ENCODE measurements at places on chromosomes 3 and 15.

DNA sequence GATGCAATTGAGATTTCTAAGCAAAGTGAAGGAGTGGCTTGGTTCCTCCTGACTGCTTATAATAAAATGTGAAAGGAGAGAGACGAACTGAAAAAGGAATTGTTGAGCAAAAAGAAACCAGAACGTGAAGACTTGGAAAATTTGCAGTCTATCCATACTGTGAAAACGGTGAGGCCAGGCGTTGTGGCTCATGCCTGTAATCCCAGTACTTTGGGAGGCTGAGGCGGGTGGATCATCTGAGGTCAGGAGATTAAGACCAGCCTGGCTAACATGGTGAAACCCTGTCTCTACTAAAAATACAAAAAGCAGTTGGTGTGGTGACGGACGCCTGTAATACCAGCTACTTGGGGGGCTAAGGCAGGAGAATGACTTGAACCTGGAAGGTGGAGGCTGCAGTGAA lies 56.7 kb upstream of the TSPAN3 start:
- H3K4me1 ChIP-seq = peaks cover 5% of the 10 kb centered on the region
- no peak overlapping the region for H3K27ac ChIP-seq
- DNase-seq = no peak

DNA sequence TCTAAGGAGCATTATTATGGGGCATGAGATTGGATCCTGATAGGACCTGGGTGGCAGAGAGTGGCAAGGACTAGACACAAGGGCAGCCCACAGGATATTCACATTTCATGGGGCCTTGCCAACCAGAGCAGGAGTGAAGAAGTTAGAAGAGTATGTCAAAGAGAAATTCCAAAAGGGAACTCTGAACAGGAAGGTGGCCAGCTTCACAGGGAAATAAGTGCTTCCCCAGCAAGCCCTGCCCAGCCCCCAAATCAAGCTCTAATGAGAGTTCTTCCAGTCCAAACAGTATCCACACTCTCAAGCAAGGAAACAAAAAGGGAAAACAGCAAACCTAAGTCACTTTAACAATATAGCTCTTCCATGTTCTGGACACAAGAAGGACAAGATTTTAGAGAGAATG lies 130.2 kb upstream of the COL8A1 start:
- DNase-seq = no peak
- no peaks in the 10 kb centered on the region for H3K27me3 ChIP-seq
- no peak overlapping the region for H3K4me3 ChIP-seq
- H3K36me3 ChIP-seq = no peaks in the 10 kb centered on the region

GRCh38 chr3:21526461-21526860 lies 224.5 kb downstream of the ZNF385D start:
- no peak overlapping the region for H3K4me3 ChIP-seq
- no peaks in the 10 kb centered on the region for H3K36me3 ChIP-seq
- no peaks in the 10 kb centered on the region for H3K4me1 ChIP-seq
- H3K27ac ChIP-seq = no peak overlapping the region

- no peak overlapping the region for H3K27ac ChIP-seq
- peaks cover 12% of the 10 kb centered on the region for H3K36me3 ChIP-seq
- no peak for DNase-seq
Observed at GRCh38 chr15:36893276-36893675, 207.1 kb downstream of the MEIS2 start.

GRCh38 chr3:5251196-5251583 lies 63.7 kb downstream of the EDEM1 start:
- no peak overlapping the region for H3K27ac ChIP-seq
- no peaks in the 10 kb centered on the region for H3K27me3 ChIP-seq
- H3K4me1 ChIP-seq = peaks cover 9% of the 10 kb centered on the region
- H3K36me3 ChIP-seq = no peaks in the 10 kb centered on the region

DNA sequence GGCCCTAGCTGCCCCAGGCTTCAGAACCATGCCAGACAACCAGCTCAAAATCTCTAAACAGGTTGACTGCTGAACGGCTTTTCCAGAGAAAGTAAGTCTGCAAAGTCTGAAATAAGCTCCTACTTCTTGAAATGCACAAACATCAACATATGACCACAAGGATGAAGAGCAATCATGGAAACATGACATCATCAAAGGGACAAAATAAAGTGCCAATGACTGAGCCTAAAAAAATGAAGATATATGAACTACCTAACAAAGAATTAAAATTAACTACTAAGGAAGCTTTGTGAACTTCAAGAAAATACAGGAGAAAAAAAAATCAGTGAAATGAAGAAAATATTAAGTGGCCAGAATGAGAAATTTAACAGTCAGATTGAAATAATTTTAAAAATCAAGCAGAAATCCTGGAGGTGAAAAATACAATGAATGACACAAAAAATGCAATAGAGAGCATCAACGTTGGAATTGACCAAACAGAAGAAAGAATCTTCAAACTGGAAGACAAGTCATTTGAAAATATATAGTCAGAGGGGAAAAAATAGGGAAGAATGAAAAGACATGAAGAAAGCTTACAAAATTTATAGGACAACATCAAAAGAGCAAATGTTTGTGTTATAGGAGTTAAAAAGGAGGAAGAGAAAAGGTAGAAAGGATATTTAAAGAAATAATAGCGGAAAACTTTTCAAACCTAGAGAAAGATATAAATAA lies 364.2 kb downstream of the OCA2 start:
- no peaks in the 10 kb centered on the region for H3K36me3 ChIP-seq
- no peaks in the 10 kb centered on the region for H3K4me1 ChIP-seq
- no peak overlapping the region for H3K4me3 ChIP-seq
- no peak for DNase-seq
- H3K27ac ChIP-seq = no peak overlapping the region

DNA sequence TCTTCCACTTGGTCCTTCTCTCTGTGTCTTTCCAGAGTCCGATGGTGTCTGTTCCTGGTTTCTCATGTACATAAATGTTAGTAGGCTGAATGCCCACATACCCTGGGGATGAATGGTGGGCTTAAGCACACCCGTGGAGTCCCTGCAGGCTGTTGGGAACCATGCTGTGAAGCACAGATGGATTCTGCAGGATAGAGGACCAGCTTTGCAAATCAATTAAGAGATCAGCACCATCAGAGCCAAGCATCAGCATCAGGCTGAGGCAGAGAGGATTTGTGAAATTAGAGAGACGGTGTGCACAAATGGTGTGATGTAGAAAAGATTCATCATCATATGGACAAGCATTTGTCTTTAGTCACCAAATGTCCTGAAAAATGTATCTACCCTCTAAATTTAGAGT lies 127.1 kb downstream of the SV2B start:
- no peak overlapping the region for H3K4me3 ChIP-seq
- H3K27me3 ChIP-seq = no peaks in the 10 kb centered on the region
- no peaks in the 10 kb centered on the region for H3K4me1 ChIP-seq
- H3K27ac ChIP-seq = no peak overlapping the region

DNA sequence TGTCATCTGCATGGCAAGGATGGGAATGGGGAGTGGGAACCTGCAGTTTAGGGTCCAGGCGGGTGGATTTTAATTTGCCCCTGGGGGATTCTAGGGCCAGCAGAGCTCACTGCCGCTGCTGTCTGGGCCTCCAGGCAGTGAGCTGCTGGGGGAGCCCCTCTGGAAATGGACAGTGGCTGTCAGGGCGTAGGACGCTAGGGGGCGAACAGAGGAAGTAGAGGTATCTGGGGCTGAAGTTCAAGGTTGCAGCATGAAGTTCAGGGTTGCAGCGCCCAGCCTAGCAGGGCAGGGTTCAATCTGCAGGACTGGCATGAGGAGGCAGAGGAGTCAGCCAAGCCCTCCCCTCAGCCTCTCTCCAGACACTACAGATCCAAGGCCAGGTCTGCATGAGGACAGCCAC lies 49.5 kb downstream of the APBA2 start:
- H3K27me3 ChIP-seq = no peaks in the 10 kb centered on the region
- no peak overlapping the region for H3K4me3 ChIP-seq
- no peaks in the 10 kb centered on the region for H3K4me1 ChIP-seq
- H3K36me3 ChIP-seq = no peaks in the 10 kb centered on the region
- no peak overlapping the region for H3K27ac ChIP-seq

Measured in suprapubic skin (tissue), 4 donors.